ENCODE measurements at places on chromosomes 4 and X.

DNA sequence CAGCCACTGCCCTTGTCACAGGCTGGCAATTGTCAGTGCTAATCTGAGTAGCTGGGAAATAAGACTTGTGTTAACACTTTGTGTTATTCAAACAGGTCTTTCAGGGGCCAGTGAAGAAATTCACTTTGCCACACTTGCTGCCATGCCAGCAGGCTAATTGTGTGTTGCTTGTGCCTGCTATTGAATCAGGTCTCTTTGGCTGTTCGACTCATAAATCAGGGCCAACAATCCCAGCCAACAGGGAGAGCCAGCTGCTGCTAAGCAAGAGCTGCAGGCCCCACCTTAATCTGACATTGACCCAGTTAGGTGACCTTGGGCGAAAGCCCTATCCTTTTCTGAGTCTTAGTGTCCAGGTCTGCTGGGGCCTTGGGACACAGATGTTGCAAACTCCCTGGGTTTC lies 28.1 kb upstream of the MAMLD1 start:
- DNase-seq, result no peak

GRCh38 chr4:51874551-51874950 lies 31.6 kb downstream of the DCUN1D4 start:
- DNase-seq, result no peak

DNA sequence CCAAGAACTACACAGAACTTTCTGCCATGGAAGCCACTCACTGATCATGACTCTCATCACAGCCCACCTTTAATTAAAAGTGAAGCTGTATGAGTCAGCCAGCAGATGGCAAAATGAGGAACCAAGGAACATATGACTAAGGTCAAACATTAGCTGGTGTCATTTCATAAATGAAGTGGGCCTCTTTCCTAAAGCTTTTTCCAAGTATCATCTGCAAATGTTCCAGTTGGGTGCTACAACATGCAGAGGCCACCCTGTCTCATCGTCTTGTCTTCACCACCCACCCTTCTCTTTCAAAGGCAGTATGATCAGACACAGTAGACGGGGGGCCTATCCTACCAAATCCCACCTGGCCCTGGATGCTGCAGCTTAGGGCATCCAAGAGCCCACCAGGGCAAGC lies 9.2 kb upstream of the EOLA1 start:
- DNase-seq, result no peak

GRCh38 chr4:113977526-113977855 lies 2.0 kb downstream of the ARSJ start:
- no peak for DNase-seq

GRCh38 chrX:125627676-125628075 lies 308.0 kb downstream of the TEX13C start:
- DNase-seq, result no peak

DNA sequence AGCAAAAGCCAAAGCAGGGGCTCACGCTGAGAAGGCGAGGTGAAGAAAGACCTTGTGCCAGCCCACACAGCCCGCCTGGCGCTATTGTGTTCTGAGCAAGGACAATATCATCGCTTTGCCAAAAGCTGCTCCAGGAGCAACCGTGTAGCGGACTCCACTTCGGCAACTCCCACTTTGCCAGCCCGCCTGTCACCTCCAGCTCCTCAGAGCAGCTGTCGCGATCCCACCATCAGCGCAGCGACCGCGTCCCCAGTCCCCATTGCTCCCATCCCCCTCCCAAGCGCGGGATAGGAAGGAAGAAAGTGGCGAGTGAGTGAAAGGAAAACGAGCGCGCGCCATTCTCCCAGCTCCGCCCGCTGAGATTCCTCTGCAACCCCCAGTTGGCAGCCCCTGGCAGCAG lies 759 bp downstream of the ZC4H2 start:
- DNase-seq, result no peak

- no peak for DNase-seq
Observed at GRCh38 chrX:115330498-115331168, 41.1 kb downstream of the LUZP4 start.

- DNase-seq, result no peak
Observed at GRCh38 chr4:104524591-104524990, 29.9 kb upstream of the CXXC4 start.

DNA sequence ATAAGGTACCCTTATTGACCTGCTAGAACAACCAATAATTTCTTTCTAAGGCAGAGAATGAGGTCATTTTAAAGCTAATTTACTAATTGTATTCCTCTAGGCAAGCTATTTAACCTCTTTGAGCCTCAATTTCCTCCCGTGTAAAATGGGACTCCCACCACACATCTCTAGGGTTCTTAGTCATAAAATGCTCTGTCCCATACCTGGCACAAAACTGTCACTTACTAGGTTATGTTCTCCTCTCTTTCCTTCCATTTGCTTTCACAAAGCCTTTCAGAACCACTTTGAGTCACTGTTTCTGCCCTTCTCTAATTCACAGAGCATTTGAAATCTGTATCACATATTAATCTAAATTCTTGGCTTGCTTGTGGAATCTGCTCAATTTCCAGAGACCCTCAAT lies 2.4 kb upstream of the GPR82 start:
- no peak for DNase-seq

DNA sequence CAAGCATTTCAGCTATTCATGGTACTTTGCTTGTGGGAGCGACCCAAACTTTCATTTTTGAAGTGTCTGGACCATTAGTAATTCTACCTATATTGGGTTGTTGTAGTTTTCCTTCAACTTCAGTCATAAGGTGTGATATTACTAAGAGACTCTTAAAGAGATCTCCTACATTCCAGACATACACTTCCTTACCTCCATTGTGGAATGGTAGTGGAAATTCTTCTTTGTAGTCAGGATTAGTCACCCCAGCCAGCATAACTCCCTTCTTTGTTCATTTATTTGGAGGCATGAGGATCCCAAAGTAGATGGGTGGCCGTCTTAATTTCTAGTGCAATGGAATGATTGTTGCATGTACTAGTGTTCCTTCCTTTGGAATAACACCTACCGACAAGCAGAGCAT lies 991.4 kb downstream of the ARAP2 start:
- DNase-seq, result no peak

DNA sequence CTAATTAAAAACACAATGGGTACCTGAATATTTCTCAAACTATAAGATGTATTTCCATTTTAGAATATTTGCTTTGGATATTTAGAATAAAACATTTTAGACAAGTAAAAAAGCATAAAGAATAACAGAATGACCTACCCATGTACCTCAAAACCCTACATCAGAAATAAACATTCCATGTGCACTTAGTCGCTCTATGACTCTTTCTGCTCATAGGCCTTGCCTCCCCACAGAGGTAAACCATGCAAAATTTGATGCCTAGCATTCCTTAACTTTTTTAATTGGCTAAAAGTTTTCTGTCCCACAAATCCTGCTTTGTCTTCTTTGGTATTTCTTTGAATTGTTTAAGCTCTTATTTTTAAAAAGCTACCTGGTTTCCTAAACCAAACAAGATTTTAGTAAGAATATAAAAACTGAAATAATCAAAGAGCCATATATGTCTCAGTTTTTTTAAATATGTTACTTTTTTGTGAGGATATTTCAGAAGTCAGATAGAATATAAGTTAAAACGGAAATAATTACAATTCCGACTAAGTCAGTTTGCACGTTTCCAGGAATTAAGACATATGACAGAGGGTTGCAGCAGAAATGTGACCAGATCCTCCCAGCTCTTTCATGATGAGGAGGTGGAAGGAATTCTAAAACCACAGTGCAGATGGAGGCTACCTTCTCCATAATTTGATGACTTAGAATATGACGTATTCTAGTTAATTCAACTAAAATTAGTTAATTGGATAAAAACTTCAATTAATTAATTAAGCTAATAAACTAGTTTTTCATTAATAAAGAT lies 102.5 kb downstream of the FIP1L1 start:
- no peak for DNase-seq

DNA sequence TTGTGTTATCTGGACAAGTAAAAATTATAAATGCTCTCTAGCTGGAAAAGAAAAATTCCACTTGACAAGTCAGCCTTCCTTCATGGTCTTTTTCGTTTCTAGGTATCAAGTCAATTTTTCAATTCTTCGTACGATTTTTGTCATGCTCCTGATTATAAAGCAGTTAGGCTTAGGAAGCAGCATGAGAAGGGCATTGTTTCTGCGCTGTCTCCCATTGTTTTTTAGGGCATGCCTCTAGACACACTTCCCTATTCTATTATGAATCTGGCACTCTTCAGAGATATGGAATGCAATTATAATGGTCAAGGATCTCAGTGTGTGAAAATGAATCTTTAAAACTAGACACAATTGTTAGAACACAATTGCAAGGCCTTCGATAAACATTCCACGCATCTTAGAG lies 164.1 kb upstream of the FAT1 start:
- DNase-seq, result no peak

Data from glomerular endothelial cell (primary cell).